ENCODE measurements at places on chromosomes 12 and 14. TPM values are rescaled to one million over a fixed set of nuclear protein-coding genes. Genes with fewer than 3 reads are reported as not detected.

Gene PTPRB
- total RNA-seq = 38.0 TPM

DNA sequence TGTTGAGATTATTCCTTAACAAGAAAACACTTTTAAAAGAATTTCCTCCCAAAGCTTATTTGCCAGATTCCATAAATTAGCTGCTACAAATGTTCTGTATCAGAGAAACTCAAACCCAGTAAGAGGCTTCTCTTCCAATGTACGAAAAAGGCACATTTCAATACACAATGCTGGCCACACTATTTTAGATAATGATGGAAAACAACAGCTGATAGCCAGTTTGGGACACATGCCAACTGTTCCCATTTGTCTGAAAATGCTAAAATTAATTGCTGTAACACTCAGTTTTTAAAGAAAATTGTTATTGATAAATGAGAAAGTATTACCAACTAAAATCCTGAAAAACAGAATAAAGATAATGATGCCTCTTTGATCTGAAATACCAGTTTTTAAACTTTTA is 4.4 kb downstream of the CFL2 start:
- no peak for DNase-seq

- no peak for DNase-seq
These were observed 17.7 kb upstream of the ADCK1 start for GRCh38 chr14:77782202-77782601.

GRCh38 chr12:123149088-123149487 is 1.8 kb downstream of the PITPNM2 start:
- no peak for DNase-seq

Gene BMP4
- total RNA-seq = 9.3 TPM

DNA sequence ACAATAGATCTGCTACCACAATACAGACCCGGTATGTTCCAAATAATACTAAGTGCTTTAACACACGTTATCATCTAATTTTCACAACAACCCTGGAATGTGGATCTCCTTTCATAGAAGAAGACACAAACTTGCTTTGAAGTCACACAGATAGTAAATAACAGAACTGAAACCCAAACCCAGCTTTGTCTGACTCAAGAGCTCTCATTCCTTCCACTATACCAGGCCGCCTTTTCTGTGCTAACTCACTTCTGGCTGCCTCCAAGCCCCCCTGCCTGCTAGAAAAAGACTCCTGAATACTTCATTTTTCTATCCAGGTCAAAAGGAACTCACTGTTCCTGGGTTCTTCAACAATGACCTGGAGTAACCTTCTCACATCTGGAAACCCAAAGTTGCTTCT is 37.8 kb downstream of the PRPF40B start:
- DNase-seq = no peak

- DNase-seq = no peak
These were observed 15.4 kb upstream of the HIGD1C start for GRCh38 chr12:50936821-50937530.

GRCh38 chr14:54785136-54785777 is 117.4 kb downstream of the GCH1 start:
- no peak for DNase-seq

All from posterior vena cava (tissue), 2 donors.